Daoy (cell line): ENCODE measurements at places on chromosomes 16 and 17.

- DNase-seq: no peak
These were observed 112.9 kb downstream of the GP2 start for GRCh38 chr16:20214401-20214800.

DNA sequence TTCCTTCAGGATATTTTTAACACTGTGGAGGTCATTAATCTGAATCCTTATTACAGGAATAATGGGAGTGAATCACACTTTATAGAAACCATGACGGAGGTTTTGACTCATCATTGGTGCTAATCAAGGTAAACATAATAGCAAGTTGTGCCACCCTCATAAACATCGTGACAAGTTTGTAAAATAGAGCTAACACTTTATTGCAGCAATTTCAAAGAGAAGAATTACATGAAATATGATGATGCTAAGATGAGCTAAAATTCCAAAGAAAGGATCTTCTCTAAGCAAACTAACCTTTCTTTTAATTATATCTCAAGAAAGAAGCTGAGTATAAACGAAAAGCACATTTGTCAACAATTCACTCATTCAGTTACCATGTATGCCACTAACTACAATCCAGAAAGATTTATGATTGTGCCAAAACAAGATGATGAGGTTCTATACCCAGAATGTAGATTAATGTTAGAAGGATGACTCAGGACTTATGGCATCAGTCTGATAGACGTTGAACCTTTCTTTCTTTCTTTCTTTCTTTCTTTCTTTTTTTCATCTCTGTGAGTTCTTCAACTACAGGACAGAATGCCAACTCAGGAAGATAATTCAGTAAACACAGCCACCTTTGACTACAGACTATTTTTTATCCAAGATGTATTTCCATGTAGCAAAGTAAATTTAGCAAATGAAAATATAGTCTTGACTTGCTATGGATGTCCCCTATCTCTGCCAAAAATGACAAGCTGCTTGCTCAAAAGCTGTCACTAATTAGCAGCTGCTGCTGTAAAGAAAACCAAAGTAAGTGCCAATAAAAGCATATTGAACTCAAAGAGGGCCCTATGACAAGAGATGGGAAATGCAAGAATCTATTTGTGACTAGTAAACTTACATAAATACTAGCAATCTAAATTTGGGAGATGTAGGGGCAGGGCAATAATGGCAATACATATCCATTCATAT, 23.3 kb downstream of the STAT5B start:
- DNase-seq: no peak

DNA sequence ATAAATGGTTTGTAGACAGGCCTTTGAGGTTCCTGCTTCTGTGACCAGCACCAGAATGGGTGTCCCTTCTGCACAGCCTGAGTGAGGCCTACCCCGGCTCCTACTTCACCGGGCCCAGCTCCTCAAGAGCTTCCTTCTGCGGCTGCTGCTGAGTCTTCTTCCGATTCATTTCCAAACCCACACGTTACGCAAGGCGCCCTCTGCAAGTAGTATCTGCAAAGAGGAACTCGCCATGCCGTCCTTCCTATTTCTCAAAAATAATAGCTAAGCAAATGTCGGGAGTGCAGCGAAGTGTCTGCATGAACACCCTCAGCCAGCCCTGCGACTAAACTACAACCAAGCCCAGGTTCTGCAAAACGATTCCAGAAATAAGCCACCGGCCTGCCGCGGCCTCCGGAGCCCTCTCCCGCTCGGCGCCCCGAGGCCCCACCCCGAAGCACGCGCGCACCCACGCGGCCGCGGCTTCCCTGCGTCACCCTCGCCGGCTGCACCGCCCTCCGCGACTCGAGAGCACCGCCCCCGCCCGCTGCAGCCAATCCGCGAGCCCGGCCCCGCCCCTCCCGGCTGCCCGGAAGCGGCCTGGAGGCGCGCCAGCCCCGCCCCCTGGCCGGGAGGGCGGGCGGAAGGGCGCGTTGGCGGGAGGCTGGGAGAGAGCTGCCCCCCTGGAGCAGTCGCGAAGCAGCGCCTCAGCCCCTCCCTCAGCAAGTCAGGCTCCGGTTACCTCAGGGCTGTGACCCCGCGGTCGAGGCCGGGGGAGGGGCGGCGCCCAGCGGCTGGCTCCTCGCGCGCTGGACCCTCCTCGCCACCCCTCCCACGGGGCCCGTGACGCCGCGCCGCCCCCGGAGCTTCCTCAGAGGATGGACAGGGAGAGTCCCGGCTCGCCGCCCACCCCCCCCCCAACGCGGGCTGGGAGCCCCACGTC, 8.3 kb downstream of the MNT start:
- peak; percentile 97 for DNase-seq

- DNase-seq: no peak
These were observed 23.6 kb downstream of the KCTD19 start for GRCh38 chr16:67302970-67303369.

DNA sequence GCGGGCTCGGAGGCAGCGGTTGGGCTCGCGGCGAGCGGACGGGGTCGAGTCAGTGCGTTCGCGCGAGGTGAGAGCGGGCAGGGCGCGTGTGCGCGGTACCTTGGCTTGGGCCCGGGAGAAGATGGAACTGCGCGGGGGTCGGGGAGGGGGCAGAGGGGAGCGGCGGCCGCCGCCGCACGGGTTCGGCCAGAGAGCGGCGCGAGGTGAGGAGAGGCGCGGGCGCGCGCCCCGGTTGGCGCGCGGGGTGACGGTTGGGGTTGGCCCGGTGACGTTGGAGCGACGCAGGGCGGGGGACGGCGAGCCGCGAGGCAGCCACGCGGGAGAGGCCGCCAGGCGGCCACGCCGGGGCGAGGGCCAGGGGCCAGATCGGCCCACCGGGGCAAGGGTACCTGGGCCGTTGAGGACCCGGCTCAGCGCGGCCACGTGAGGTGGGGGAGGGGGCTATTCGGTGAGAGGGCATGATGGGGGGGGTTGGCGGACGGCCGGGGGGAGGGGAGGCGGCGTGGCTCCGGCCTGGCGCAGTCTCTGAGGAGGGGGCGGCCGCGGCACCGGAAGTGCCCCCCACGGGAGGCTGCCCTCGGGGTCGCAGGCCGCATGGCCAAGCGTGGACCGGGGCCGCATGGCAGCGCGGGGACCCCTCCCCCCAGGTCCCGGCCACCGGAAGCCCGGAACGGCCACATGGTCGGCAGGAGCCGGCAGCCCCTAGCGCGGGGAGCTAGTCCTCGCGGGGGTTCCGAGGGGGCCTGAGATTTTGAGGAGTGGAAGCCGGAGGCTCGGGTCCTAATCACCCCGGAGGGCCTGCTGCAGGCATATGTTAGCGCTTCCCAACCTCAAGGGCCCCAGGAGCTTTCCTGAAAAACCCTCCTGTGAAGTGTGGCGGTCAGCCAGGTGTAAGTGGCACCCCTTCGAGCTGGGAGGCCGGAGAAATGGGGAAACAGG, 527 bp downstream of the EIF5A start:
- DNase-seq: peak; percentile 53

- no peak for DNase-seq
These were observed 1.1 kb upstream of the TMEM106A start for GRCh38 chr17:43210576-43210975.

- DNase-seq: no peak
These were observed 517.7 kb upstream of the PSMD7 start for GRCh38 chr16:73778887-73779286.

GRCh38 chr17:34725725-34726124, 146.3 kb downstream of the TMEM132E start:
- no peak for DNase-seq

DNA sequence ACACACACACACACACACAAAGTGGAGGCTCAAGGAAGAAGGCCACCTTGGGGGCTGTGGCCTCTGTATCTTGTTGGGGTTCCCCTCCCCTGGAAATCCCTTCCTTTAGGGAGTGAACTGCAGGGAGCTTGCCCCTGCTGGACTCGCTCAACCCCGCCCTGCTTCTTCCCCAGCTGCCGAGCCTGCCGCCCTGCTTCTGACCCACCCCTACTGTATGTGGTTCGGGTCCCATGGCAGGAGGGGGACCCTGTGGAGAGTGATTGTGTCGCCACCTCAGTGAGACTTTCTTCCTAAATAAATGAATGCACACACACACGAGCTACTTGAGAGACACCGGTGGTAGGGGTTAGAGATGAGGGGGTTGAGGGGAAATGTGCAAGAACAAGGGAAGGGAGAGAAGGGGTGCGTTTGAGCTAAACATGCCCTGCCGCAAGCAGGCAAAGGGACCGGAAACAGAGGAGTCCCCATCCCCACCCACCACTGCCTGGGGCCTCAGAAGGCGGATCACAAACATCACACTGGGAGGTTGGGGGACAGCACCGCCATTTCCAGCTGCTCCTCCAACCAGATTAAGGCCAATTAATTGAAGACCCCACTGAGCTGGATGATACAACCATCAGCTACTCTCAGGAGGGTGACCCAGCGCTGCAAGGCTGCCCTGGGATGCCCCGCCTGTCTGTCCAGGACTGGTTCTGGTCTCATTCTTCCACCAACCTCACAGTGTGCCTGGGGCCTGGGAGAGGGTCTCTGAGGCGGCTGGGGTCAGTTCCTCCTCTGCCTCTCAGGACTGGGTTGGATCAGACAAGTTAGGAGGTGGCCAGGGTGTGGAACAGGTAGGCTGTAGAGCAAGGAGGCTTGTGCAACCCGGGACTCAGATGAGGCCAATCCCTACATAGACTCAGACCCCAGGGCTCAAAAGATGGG, 98.9 kb downstream of the SDK2 start:
- DNase-seq: no peak

DNA sequence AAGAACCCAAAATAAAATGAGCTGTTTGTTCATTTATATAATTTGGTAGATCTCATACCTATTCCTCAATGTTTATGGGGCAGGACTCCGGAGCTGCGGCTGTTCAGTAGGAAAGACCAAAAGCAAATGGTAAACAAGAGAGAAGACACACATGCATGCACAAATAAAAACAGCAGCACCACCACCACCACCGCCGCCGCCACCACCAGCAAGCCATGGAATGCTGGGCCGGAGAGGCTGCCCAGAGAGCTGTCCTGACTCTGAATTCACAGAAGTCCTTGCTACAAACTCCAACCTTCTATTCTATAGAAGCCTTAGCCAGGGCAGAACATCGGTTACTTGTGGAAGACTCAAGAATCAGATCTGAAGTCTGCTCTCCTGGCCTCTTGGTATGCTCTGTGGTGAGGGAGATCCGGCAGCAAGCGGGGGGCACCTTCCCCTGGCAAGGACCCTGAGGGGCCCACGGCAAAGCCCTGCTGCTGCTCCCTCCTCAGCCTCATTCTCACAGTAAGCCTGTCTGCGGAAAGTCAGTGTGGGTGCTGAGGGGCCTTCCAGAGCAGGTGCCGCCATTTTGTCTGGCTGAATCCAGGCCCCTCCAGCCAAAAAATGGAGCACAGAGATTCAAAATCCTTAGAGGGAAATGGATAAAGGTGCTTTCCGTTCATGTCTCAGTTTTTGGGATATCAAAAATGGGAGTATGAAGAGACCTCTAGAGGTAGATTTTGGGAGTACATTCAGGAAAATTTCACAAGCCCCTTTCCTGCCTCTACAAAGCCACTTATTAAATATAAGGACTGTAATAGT, 6.4 kb upstream of the FOXJ1 start:
- no peak for DNase-seq

GRCh38 chr17:37742116-37742761, 2.6 kb downstream of the HNF1B start:
- DNase-seq: peak; percentile 37

DNA sequence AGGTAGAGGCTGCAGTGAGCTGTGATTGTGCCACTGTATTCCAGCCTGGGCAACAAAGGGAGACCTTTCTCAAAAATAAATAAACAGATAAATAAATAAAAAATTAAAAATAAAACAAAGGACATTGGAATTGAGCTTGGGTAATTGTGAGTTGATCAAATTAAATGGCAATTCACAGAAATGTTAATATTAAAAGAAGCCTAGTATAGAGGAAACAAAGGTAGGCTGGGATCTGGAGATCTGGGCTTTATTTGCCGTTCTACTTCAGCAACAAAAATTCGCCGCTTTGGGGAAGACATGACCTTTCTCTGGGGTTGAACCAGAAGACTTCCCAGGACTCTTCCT, 332 bp upstream of the VPS25 start:
- no peak for DNase-seq

DNA sequence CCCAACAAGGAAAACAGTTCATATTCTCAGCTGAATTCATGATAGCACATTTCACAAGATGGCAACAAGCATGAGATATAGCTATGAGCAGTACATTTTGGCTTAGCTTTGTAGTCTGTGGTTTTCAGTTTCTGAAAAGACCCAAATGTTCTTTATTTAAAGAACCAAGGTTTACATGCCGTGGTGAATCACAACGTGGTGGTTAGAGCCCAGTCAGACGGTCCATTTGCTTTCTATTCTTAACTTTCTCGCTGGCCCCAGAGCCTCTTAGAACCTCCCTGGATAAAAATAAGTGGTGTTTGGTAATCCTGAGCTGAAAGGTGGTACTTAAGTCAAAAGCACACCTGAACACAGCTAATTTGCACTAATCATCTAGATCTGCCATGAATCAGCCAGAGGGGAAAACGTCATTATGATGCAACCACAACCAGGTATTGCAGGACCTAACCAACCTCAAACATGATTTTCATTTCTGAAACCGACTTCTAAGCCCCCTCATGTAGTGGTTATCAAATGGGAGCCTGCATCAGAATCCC, 18.6 kb upstream of the HAPSTR1 start:
- peak; percentile 54 for DNase-seq

- DNase-seq: no peak
These were observed 3.6 kb upstream of the PRR35 start for GRCh38 chr16:556474-557173.

GRCh38 chr16:88936556-88937205, 40.3 kb downstream of the CBFA2T3 start:
- no peak for DNase-seq

DNA sequence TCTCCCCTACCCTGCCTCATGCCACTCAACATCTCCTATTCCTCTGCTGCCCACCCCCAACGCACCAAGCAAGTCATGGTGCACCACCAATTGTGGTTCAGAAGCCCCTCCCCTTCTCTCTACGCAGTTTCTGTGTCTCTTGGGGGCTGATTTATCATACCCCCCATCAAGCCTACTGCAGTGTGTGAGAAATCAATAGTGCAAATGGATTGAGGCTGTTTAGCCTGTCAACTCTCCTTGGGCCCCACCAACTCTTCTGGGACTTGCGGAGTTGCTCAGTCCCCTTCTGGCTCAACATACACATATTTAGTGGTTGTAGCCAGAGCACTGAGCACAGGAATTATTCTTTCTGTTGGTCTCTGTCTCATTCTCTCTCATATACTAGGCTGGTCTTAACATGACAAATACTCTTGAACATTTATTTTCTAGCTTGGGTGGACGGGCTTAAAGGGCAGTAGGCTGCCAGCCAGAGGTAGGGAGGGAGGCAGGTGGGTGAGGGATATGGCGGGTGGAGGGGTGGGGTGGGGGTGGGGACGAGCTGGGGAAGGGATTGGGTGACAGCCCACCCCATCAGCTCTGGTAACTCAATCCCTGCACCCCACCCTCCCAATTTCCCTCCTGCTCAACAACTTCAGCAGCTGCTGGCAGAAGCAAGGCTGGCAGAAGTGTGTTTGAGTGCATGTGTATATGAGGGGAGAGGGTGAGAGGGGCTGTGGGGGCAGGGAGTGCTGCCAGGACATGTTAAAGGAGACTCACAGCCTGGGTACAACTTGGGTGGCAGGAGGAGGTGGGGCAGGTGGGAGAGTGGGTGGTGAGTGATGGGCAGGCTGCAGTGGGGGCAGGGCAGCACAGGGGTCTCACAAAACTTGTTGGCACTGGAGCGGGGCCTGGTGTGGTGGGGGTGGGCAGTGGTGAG, 4.9 kb downstream of the RARA start:
- DNase-seq: peak; percentile 52
